ENCODE measurements at places on chromosomes 5 and 9.
A peak's percentile ranks its signal among the peaks of the same experiment; 100 is the strongest.

DNA sequence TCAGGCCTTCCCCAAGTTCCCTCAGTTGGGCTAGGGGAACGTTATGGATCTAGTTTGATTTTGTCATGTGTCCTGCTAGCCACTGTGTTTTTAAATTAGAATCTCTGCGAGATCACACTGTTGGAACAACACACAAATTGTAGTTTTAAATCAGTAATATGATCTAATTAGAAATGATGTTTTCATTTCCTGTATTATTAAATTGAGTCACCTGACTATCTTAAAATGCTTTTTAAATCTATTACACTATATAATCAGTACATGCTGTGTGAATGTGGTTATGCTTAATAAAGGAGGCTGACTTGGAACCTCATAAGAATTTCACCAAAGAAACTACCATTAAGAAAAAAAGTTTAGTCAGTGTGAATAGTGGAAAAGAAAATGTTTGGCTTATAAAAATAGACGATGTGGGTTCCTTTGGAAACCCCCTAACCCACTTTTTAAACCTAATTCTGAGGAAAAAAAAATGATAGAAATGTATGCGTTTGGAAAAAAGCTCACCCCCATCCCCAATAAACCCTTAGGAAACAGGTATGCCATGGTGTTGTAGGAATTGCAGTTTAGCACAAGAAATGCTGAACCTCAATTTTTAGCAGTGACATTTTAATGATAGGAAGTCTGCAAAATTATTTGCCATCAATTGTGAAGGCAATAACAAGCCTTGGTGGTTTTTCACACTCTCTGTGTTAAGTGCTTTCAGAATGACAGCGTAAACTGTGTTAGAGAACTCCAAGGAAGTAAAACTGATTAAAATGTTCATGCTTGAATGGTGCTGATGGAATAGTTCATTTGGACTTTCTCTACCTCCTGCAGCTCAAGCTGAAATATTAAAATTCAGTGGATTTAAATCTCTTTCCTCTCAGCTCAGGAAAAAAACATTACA lies 59.0 kb downstream of the TLE4 start:
- DNase-seq = no peak

DNA sequence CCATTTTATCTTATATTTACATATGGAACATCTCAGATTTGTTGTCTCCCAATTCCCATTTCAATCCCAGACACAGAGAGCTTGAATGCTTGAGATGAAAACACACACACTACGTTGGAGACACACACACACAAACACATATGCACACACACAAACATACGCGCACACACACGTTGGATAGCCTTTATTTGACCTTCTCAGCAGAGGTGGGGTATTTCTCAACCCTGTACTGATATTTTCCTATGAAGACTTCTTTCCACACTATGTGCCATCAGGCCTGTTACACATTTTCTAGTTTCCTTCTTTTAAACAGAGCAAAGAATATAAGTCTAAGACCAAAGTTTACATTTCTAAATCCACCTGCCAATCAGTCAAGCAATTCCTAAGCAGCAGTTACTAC lies 291.0 kb downstream of the TAF11L14 start:
- DNase-seq = peak; percentile 14

GRCh38 chr9:30815585-30815984 lies 1568.9 kb upstream of the ACO1 start:
- DNase-seq = no peak

DNA sequence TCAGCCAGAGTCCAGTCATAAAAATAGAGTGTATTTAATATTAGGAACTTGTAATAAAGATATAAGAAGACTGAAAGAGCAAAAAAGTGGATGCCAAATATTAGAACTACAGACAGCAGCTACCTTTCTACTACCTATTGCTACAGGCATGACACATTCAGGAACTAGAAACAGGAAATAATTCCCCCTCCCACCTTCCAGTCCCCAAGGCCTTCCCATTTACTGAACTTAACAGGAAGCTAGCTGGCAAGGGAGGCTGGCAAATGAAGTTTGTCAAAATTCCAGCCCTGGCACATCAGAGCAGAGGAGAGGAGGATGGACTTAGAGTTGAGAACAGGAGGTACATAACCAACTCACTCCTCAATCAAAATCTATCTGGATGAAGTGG lies 50.2 kb upstream of the RIC1 start:
- peak; percentile 43 for DNase-seq

DNA sequence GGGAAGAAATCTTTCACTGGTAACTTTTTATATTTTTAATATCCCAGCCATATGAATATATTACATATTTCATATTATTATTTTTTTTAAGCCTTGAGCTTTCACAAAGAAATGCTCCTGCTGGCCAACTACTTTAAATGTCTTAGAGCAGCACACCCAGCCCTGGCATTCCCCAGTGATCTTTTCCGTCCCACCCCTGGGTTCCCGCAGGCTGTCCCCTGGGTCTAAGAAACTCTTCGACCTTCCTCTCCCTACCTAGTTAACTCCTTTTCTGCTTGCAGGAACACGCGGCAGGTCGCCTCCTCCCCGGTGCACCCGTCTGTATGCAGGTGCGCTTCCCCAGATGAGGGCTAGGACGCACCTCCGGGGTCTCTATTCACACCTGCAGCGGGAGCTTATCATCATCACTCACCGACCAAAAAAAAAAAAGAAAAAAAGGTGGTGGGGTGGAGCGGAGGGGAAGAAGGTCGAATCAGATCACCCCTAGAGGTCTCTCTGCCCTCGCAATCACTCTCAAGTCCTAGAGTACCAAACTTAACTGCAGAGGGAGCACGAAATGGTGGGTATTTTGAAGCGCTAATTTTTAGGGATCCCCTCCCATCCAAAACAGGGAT lies 696 bp downstream of the ZFP62 start:
- DNase-seq = no peak

- peak; percentile 2 for DNase-seq
These were observed 18.7 kb downstream of the RASGRF2 start for GRCh38 chr5:80978772-80979317.

- no peak for DNase-seq
These were observed 10.2 kb downstream of the ZNF169 start for GRCh38 chr9:94269264-94269663.

DNA sequence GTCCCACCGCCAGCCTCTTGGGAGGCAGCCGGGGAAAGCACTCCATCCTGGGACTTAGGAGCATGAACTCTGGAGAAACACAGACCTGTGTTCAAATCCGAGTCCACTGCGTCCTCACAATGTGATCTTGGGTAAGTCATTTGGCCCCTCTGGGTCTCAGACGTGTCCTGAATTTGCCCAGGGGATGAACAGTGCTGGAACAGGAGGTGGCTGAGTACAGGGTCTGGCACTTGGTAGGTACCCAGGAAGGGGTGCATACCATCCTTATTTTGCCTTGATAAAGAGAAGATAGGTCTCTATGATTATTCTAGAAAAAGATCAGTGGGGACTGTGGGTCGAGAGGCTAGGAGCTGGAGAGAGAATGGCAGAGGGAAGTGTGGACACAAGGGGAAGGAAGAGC lies 135.7 kb downstream of the FGF18 start:
- DNase-seq = no peak

DNA sequence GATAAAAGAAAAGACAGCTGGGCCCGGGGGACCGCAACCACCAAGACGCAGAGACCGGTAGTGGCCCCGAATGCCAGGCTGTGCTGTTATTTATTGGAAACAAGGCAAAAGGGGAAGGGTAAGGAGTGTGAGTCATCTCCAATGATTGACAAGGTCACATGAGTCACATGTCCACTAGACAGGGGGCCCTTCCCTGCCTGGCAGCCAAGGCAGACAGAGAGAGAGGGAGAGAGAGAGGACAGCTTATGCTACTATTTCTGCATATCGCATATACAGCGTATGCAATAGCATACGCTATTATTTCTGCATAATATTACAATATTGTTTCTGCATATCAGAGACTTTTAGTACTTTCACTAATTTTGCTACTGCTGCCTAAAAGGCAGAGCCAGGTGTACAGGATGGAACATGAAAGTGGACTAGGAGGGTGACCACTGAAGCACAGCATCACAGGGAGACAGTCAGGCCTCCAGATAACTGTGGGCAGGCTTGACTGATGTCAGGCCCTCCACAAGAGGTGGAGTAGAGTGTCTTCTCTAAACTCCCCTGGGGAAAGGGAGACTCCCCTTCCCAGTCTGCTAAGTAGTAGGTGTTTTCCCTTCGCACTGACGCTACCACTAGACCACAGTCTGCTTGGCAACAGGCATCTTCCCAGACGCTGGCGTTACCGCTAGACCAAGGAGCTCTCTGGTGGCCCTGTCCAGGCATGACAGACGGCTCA lies 50.3 kb downstream of the RFX3 start:
- peak; percentile 16 for DNase-seq
